ENCODE measurements at places on chromosomes 7 and 10.
A peak's percentile ranks its signal among the peaks of the same experiment; 100 is the strongest.

GRCh38 chr7:156236181-156236889, 404.2 kb upstream of the RNF32 start:
- no peak for DNase-seq

- no peak for DNase-seq
Measured at GRCh38 chr7:78450706-78451105, 652.1 kb downstream of the PHTF2 start.

- no peak for DNase-seq
Measured at GRCh38 chr10:31087011-31087410, 55.3 kb upstream of the ZNF438 start.

GRCh38 chr10:3853547-3854303, 68.7 kb upstream of the KLF6 start:
- DNase-seq: no peak

DNA sequence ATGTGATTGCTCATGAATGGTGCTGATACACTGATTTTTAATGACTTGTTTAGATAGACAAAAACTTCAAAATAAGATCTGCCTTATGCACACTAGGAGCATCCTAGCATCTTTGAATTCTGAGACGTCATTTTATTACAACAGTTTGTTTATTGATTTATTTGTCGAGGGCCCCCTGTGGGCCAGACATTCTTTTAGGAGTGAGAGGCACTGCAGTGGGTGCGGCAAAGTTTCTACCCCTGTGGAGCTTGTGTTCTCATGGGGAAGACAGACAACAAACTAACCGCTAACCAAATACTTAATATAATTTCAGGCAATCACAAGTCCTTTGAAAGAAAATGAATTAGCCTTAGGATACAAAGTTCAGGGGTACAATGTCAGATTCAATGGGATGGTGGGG, 363.1 kb downstream of the RPS24 start:
- DNase-seq: no peak

- no peak for DNase-seq
Measured at GRCh38 chr10:110649347-110650264, 5.5 kb downstream of the RBM20 start.

GRCh38 chr7:154906201-154906600, 96.7 kb downstream of the PAXIP1 start:
- DNase-seq: no peak

- no peak for DNase-seq
Measured at GRCh38 chr10:62072901-62073300, 171.4 kb downstream of the ARID5B start.

DNA sequence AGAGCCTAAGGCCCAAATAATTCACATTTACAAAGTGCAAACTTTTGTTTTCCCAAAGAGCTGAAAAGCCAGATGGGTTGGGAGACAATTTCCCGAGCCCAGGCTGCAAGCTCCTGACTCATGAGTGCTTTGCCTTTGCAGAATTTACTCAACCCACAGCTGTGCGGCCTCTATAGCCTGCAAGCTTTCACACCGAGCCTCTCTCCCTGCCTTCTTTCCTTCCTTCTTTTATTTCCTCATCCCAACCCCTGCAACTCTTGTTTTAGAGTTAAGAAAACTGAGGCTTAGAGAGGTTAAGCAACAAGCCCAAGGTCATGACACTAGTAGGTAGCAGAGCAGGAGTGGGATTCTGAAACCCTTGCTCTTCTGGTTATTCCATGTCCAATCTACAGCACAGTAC, 203.0 kb upstream of the GPR26 start:
- no peak for DNase-seq

- DNase-seq: no peak
Measured at GRCh38 chr7:83947260-83947659, 247.3 kb downstream of the SEMA3A start.

DNA sequence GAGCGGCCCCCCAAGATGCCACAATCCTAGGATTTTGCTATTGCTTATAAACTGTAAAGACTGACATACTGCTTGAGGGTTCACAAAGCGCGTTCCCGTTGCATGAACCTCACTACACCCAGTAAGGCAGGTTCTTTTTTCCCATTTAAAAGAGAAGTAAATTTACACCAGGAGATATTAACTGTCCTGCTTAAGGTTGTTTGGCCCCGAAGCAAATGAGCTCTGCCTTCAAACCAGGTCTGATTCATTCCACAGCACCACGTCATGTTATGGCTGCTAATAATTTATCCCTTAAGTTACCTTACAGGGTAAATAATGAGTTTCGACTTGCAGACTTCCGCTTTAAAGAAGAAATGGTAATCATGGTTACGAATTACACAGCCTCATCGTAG, 559 bp upstream of the FKBP14 start:
- DNase-seq: no peak

DNA sequence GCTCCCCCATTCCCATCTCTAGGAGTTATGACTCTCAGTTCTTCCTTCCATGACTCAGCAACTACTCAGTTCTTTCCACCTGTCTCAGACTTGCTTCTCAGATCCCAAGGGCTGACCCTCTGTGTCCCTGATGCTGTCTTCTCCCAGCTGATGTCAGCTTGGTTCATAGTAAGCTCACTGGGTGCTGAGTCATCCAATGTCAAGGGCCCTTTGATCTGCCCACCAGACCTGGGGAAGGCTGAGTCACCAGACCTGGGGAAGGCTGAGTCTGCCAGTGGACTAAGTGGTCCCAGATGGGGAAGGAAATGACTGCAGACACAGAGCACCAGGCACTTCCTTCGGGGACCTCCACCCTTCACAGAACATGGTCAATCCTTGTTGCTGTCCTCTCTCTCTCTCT, 76.1 kb upstream of the ZEB1 start:
- peak; percentile 50 for DNase-seq

DNA sequence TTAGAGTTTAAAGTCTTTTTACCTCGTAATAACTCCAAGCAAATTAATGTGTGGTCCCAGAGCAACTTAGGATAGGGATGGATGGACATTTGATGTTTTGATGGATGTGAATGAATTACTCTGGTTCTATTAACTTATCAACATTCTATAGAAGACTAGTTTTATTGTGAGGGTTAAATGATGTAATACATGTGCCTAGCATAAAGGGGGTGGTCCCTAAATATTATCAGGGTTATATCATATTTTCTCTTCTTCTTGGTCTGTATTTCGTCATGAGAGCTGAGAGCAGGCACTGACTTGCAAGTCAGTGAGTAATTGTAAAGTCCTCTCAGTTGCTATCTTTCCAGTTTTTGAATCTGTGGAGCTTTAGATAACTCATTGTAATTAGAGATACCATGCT, 219.3 kb downstream of the GATA3 start:
- no peak for DNase-seq

GRCh38 chr10:9399275-9399983, 1344.9 kb downstream of the GATA3 start:
- DNase-seq: no peak

DNA sequence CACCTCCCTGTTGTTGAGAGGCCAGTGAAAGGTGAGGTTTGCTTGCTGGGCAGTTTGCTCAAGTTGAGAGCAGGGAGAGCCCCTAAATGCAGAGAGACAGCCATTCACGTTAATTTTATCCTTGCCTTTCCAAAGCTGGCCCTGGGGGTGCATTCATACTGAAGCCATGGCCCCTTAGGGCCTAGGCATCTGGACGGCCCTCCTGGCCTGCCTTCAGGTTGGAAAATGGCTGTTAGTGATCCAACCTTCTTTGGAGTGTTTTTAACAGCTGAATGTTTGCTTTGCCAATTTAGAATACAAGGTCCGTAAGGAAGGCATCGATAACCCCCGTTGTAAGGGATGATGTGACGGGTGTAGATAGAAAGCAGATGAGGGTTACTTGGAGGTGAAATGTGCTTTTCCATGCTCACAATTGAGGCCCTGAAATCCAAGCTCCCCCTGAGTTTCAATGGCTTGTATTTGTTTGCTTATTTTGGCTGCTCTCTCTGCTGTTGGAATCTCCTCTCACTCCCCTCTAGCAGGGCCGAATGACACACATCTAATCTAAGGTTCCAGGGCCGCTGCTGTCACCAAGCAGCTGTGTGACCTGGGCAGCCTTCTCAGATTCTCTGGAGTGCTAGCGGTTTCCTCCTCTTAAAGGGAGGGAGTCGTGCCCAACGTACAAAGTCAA, 171.6 kb upstream of the MKI67 start:
- DNase-seq: no peak

DNA sequence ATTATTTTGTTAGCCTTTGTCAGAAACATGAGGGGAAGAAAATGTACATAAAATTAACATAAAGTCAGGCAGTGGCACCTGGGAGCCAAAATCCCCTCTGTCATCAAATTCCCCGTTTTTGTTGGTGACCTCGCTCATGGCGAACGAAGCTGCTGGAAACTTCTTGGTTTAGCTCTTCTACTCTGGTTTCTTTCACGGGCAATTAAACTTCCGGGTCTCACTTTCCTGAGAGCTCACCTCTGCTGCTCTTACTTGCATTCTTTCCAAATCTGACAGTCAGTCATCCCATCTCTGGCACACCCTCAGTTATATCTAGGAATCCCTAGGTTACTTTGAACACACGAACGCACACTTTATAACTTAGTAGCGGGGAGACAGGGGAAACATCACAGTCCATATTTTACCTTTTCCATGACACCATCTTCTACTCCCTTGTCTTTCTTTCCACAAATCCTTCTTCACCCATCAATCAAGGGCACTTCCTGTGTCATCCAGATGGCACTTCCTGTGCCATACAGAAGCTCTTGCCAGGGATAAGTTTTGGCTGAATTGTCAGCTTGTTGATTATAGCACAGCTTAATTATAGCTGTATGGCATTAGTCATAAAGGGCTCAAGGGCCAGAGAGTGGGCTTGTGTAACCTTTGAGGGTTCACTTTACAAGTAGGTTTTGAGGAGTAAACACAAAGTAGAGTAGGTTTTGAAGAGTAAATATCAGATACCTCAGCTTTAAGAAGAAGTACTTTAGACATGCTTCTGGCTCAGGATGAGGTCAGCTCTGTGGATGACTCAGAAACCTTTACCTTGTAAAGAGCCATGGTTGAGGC, 105.1 kb downstream of the GATA3 start:
- DNase-seq: no peak

DNA sequence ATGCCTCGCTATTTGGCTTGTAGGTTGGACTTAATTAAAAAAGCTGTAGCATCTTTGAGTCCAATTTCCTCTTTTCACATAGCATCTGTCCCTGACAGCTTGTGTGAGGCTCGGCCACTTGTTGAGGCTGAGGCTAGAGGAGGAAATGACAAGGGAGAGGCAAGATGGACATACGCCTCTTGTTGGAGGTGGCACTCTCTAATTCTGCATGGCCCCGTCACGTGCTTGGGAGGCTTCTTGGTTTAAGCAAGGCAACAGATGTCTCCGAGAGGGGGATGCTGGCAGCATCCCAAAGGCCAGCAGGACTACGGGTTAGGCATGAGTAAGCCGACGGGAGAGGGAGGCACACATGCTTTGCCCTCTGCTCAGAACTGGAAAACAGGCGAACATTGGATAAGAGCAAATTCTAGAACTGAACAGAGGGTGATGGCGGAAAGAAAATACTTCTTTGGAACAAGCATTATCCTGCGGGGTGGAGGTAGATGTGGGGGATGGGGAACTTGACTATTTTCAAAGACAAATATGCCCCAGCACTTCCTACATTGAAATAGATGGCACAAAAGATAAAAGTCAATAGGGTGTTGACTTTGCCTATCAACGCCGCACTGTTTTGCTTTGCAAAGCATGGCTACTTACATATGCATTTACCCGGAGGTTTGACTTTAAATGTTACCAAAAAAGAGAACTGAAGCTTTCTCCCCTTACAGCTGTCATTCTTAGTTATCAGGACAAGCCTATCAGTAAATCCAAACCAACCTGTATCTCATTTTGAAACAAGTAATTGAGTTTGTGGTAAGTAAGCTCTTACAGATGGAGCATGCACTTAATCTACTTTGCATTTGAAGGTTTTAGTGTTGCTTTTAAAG, 94.8 kb downstream of the CHN2 start:
- DNase-seq: no peak

DNA sequence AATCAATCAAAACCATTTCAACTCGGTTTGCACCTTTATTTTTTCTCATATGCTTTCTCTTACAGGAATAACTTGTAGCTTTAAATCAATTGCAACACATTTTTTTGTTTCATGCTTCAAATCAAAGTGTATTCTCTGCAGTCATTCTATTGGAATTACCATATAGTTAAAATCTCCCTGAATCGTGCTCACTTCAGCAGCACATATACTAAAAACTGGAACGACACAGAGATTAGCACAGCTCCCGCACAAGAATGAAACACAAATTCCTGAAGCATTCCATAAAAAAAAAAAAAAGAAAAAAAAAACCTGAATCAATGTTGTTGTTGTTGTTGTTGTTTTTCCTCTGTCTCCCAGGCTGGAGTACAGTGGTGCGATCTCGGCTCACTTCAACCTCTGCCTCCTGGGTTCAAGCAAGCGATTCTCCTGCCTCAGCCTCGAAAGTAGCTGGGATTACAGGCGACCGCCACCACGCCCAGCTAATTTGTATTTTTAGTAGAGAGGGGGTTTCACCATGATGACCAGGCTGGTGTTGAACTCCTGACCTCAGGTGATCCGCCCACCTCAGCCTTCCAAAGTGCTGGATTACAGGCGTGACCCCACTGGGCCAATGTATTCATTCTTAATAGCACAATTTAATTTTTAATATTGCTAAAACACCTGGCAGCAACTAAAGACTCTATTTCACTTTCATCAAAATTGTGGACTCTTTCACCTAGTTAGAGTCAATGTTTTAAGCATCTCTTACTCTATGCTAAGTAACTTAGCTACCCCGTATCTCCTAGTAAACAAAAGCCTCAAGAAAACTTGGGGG, 26.3 kb downstream of the ANKRD61 start:
- DNase-seq: no peak

DNA sequence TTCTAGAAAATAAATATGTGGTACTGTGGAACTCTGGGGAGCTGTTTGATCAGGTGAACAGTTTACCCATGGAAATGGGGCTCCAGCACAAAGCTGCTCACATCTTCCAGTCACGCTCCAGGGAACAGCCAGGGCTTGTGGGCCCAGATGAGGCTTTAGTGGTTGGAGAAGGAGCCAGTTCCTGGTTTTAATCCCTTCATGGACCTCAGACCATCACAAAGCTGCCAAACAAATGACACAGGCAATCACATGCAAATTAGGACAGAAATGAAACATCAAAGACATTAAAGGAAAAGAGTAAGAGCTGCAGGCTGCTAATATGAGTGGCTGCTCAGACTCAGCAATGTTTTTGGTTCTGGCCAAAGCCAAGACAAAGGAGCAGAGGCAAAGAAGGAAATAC, 2.2 kb upstream of the ATP6V0E2 start:
- DNase-seq: no peak

GRCh38 chr10:125116652-125117310, 43.6 kb downstream of the CTBP2 start:
- no peak for DNase-seq

- peak; percentile 86 for DNase-seq
Measured at GRCh38 chr7:74658178-74659004, 873 bp downstream of the GTF2I start.

Data from stimulated activated CD4-positive, alpha-beta T cell treated with anti-CD3 and anti-CD28 coated beads, Interleukin-4, amount 100 ng/mL, for 48 hours (primary cell).